Caudate nucleus (tissue), 63 donors: ENCODE measurements at places on chromosomes 1 and 21.

DNA sequence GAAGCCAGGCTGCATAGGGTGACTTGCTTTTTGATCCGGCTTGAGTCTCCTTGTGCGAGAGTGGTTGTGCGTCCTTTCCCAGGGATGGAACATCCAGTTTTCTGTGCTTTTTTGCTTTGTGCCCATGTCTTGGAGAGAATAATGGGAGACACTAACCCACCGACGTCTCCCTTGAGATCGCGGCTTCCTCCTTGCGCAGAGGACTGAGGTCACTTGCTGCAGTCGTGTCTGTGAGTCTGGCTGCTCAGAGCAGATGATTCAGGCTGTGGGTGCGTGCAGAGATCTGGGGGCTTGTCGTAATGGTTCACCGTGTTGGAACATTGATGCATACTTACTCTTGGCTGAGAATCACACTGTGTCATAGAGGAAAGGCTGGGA is 164.5 kb upstream of the CACNA1E start:
- no peak for DNase-seq

- DNase-seq, result no peak
Measured at GRCh38 chr21:20875742-20876141, 122.5 kb upstream of the NCAM2 start.

DNA sequence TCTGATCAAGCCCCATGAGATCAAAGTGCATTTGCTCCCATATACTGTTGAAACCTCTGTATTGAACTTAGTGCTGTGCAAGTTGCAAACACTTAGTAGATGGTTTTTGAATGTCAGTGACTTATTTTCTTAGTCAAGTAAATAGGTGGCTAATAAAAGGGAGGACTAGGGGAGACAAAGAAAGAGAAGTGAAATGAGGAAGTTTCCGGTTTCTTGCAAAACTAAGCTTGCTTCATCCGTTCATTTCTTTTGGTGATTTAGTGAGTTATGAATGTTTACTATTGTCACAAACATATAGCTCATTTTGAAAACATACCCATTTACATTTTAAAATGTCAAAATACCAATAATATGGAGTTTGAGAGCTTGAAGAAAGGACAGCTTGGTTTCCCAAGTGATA is 23.0 kb downstream of the ADAMTS5 start:
- DNase-seq, result no peak

DNA sequence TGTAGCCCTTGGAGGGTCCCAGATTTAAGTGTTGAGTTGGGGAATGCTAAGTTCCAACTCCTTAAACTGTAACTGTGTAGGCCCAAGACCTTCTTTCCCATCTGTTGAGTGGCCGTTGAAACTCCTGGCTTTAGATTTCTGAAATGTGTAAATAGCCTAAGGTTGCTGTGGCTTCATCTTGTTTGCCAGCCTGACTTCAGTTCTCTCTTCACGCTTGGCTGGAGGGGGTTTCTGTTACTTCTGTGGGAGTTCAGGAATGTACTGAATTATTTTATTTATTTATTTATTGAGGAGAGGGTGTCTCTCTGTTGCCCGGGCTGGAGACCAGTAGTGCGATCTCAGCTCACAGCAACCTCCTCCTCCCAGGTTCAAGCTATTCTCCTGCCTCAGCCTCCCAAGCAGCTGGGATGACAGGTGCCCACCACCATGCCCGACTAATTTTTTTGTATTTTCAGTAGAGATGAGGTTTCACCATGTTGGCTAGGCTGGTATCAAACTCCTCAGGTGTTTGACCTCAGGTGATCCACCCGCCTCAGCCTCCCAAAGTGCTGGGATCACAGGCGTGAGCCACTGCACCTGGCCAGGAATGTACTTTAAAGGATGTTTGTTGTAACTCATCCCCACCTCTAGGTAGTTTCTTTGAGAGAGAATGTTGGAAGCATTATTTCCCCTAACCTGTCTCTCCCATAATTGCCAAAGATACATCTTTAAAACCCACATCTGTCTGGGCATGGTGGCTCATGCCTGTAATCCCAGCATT is 5.9 kb downstream of the TTC39A start:
- DNase-seq, result no peak

DNA sequence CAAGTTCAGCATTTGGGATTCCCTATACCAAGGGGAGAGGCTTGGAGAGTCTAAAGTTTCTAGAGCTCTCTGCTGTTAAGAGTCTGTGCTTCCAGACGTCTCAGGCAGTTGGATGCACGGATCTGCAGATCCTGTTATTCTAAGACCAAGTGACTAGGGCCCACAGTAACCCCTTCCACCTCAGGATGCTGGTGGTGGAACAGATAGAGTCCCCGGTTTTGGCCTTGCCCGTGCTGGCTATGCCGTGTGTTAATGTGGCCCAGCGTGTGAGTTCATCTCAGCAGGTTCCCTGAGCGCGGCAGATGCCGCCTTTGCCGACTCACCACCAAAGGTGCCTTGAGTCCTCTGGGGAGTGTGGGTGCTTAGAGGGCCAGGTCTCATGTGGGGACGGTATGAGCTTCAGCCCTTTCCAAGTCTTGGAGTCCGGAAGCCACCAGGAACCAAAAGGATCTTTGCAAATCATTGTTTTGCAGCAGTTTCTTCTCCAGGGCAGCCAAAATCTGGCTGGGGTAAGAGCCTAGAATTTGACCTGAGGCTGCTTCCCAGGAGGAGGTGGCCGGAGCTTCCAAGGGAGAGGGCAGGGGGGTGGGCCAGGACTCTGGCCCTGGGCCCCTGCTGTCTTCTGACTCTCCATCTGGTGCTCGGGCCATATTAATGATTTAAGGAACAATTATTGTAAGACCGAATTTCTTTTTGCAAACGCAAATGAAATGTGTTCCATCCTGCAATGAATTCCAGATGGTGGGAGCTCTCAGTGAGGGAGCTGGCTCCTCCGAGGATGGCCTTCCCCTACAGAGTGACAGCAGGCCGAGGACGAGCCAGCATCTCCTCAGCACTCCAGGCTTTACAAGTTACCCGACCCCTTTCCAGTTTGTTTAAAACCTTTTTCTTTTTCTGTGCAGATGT is 205.7 kb downstream of the FOXD2 start:
- no peak for DNase-seq

- DNase-seq, result no peak
Measured at GRCh38 chr1:211891708-211892107, 61.1 kb upstream of the LPGAT1 start.

GRCh38 chr1:198636391-198636790 is 2.4 kb upstream of the PTPRC start:
- DNase-seq, result no peak

DNA sequence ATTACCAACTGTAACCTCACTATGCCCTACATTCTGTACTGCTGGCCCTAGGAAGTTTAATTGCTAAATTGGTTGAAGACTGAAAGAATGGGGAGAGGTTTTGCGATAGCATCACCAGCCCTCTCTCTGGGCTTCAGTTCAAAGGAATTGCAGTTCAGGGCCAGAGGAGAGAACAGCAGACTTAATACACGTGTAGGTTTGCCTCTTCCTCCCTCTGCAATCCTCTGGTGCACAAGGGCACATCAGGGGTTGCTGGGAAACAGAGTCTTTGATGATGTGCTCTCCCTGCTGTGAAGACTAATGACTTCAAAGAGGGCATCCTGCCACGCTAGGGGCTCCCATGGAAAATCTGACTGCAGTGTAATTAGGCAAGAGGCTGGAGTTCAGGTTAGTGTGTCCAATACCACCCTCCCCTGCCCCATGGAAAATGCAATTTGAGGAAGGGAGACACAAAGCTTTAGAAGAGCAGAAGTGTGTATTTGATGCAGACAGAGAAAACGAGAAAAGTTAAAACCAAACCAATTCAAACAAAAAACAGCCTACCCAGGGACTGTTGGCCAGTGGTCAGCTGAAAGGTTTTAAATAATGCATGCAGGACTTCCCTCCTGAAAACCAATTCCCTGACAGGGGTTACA is 167.9 kb downstream of the ASTN1 start:
- no peak for DNase-seq

DNA sequence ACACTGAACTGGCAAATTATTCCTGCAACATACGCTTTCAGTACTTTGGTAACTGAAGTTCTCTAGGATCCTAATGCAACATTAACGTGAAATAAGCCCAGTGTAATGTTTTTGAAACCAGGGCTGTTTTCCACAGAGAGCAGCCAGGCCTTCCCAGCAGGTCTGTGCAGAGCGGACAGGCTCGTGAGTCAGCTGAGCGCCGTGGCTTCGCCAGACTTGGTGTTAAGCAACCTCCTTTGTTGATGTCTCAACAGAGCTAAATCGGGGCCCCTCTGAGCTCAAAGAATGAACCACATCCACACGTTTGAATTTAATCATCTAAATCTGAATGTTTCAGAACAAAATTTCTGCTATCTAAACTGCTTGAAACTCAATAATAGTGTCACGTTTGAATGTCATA is 181.8 kb upstream of the FMN2 start:
- no peak for DNase-seq

GRCh38 chr1:7943251-7943650 is 2.6 kb upstream of the TNFRSF9 start:
- no peak for DNase-seq

DNA sequence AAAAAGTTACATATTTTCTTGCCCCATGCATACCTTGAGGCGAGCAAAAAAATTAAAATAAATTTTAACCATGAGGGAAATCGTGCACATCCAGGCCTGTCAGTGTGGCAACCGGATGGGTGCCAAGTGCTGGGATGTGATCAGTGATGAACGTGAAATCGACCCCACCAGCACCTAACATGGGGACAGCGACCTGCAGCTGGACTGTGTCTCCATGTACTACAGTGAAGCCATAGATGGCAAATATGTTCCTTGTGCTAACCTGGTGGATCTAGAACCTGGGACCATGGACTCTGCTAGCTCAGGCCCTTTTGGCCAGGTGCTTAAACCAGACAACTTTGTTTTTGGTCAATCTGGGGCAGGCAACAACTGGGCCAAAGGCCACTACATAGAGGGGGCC is 67.4 kb upstream of the PODN start:
- no peak for DNase-seq

DNA sequence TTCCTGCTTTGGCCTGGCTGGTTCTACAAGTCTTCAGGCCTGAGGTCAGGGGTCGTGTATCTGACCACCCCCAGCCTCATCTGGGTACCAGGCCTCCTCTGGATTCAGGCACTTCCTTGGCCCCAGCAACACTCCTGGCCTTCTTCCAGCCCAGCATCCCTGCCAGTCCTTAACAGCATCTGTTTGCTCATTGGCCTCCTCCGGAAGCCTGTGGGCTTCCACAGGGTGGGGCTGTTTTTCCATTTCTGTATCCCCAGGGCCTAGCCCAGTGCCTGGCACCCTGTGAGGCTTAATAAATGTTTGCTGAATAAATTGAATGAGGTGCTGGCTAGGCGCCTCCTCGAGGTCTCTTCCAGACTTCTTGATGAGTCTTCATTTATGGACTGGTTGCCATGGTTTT is 21.5 kb upstream of the GPR37L1 start:
- no peak for DNase-seq

GRCh38 chr1:180643693-180644092 is 11.9 kb downstream of the XPR1 start:
- no peak for DNase-seq

DNA sequence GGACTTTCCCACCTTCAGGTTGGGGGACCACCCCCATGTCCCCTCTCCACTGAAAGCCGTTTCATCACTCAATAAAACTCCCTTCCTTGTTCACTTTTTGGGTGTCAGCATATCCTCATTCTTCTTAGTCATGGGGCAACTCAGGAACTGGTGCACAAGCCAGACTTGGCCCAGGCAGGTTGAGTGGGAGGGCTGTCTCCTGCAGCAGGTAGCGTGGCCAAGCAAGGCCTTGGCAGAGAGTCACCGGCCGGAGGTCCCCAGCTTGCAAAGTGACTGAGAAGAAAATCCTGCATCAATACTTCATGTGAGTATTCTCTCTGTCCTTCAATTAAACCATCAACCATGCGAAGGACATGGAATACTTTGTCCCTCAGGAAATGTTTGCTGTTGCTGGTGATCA is 148.9 kb downstream of the RHOU start:
- DNase-seq, result no peak

DNA sequence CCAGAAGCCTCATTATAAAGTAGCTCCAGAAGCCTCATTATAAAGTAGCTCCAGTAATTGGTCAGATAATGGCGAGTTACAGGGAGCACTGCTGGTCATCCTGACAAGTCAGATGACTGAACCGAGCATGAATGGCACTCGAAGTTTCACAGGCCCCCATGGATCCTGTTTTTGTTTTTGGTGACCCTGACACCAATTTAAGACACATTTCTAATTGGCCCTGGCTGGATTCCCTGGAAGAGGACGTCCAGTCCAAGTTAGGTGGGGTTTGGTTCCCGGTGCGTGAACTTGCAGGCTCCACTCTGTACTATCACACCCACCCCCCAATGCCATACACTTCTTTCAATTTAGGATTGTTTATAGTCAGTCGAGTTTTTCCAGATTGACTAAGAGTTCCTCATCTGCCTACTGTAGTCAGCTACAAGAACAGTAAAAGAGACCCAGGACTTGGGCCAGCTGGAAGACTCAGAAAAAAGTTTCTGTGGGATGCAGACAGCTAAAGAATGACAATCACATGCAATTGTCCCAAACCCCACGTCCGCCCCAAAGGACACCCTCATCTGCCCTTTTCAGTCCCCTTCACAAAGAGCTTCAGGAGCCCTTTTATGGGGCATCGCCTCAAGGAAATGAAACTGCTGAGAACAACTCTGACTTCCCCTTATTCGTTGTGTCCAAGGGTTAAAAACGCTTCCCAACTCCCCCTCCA is 2.7 kb downstream of the DHRS3 start:
- no peak for DNase-seq

DNA sequence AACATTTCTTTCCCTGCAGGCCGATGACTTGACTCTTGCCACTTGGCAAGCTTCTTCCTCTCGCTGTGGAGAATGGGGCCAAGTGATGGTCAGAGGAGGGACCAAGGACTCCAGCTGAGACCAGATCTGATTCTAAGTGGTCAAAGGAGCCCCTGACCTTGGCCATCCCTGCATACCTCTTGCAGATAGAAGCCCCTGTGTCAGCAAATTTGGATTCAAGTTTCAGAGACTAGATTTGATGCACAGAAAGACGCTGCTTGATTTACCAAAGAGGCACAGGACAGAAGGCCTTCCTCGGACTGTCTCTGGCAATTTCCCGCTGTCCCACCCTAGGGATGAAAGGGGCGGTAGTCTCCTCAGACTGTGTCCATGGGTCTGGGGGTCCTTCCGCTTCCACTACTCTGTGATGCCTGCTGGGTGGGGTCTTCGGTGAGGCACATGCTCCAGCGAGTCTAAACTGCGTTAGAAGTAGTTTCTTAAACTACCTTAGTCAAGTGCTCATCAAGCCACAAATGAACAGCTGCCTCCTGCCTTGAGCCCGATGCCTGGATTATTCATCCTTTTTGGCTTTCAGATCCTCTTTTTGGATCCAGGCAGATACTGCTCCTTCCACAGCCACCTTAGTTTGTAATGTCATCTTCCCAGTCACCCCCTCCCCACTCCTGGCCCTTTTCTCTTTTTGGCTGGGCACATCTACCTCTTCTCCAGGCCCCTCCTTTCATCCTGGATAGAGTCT is 31.8 kb upstream of the RBM15 start:
- no peak for DNase-seq

GRCh38 chr1:208183977-208184911 is 59.9 kb downstream of the PLXNA2 start:
- DNase-seq, result no peak

- no peak for DNase-seq
Measured at GRCh38 chr1:185704181-185704580, 30.0 kb upstream of the HMCN1 start.

- no peak for DNase-seq
Measured at GRCh38 chr1:30123896-30124295, 599.5 kb downstream of the MATN1 start.
